ENCODE measurements at places on chromosomes 1 and 21. TPM values are rescaled to one million over a fixed set of nuclear protein-coding genes. Genes with fewer than 3 reads are reported as not detected.

RHBDL2 gene
- 3.8 TPM for total RNA-seq

TMEM269 gene
- not detected for total RNA-seq

ESRRG gene
- total RNA-seq = not detected

UBE2U gene
- not detected for total RNA-seq

AXDND1 gene
- 0.54 TPM for total RNA-seq

SORT1 gene
- total RNA-seq = 18.4 TPM

DNAI4 gene
- 15.9 TPM for total RNA-seq

UBE2Q1 gene
- 29.3 TPM for total RNA-seq

KIF21B gene
- total RNA-seq = 0.22 TPM

KCNN3 gene
- total RNA-seq = 0.11 TPM

NEK2 gene
- total RNA-seq = 15.0 TPM

TSSK3 gene
- 0.54 TPM for total RNA-seq

PRR9 gene
- total RNA-seq = not detected

LRRC39 gene
- total RNA-seq = 0.39 TPM

MXRA8 gene
- total RNA-seq = 540 TPM

EFNA1 gene
- total RNA-seq = 1.9 TPM

CHRNB2 gene
- under 0.01 TPM for total RNA-seq

FAM131C gene
- 0.26 TPM for total RNA-seq

HRNR gene
- not detected for total RNA-seq

IGSF5 gene
- 0.32 TPM for total RNA-seq

CHRM3 gene
- total RNA-seq = 0.13 TPM

KAZN gene
- 49.2 TPM for total RNA-seq

MCOLN3 gene
- 13.7 TPM for total RNA-seq

NR1I3 gene
- total RNA-seq = not detected

NBPF4 gene
- 0.11 TPM for total RNA-seq

AKNAD1 gene
- 0.39 TPM for total RNA-seq

NCAM2 gene
- 3.1 TPM for total RNA-seq

ASTN1 gene
- total RNA-seq = not detected

RNPEP gene
- 64.6 TPM for total RNA-seq

DDAH1 gene
- 134 TPM for total RNA-seq

DFFB gene
- 6.4 TPM for total RNA-seq

S100A7 gene
- not detected for total RNA-seq

KCNJ15 gene
- 5.2 TPM for total RNA-seq

OLFM3 gene
- total RNA-seq = not detected

C1orf87 gene
- not detected for total RNA-seq

CACNA1S gene
- not detected for total RNA-seq

CFAP74 gene
- not detected for total RNA-seq

MFSD2A gene
- total RNA-seq = 2.1 TPM

All from articular chondrocyte of knee joint (primary cell).